Stimulated activated CD8-positive, alpha-beta memory T cell treated with anti-CD3 and anti-CD28 coated beads, Interleukin-4, amount 100 ng/mL, for 1 hour (primary cell): ENCODE measurements at places on chromosomes 4 and X.

DNA sequence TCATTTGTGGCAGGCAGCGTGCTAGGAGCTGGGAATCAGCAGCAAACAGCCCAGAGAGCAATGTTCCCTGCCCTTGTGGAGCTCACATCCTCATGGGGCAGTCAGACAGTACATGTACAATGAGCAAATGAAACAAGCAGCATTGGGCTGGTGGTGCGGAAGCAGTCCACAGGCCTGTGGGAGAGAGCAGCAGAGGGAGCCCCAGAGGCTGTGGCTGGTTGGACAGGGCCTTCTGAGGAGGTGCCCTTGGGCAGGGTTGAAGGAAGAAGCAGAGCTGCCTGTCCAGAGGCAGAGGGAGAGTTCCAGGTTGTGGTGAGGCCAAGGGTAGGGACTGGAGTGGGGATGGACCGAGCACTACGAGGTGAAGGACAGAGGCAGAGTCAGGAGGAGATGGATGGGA, 22.5 kb downstream of the MMGT1 start:
- no peak for DNase-seq

DNA sequence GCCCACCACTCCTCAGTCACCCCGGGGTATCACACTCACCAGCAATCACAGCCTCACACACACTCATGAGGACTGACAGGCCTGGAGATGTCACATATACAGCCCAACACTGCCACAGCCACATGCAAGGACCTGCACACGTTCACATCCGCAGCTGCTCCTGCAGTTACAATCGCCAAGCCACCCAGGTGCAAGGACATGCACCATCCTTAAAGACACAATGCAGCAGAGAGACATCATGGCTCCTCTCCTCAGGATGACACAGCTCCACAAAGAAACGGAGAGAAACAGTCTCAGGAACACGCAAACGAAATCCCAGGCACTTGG, 1.1 kb downstream of the PCSK1N start:
- no peak for DNase-seq

DNA sequence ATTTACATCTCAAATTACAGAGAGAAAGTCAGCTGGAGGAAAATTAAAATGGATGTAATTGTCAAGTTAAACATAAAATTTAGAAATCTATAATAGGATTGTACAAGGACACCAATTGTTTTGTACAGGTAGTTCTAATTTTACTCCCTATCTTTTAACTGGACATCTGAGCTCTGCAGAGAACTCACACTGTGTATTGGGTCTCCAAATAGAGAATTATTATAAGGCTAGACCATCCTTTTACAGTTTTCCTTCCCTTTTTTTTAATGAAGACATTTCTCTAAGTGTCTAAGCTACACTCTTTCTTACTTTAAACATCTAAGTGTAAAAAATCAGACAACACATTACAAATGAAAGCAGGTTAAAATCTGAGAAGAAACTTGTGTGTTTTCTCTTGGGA, 78.4 kb upstream of the GC start:
- DNase-seq = no peak

DNA sequence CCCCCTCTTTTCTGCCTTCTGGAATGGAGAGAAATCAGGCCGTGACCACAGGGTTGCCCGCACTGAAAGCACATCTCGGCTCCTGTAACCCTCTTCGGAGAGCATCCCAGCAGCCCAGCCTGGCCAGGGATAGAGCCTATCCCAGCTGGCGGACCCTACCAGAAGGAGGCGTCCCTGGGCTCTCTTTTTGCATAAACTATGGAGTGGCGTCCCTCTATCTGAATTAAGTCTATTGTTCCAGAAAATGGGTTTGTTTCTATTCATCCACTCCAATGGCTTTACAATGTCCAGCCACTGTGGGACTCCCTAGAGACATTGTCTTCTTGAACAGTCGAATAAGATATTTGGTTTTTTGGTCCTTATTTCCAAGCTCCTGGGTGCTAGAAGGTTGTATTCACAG, 689 bp upstream of the NHSL2 start:
- DNase-seq = no peak

DNA sequence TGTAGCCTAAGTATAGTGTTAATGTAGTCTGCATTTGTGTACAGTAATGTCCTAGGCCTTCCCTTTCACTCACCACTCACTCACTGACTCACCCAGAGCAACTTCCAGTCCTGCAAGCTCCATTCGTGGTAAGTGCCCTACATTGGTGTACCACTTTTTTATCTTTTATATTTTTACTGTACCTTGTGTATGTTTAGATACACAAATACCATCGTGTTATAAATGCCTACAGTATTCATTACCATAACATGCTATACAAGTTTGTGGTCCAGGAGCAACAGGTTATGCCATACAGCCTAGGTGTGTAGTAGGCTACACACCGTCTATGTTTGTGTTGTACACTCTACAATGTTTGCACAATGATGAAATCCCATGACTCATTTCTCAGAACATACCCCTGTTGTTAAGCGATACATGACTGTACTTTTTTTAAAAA, 15.4 kb downstream of the TSPAN5 start:
- no peak for DNase-seq

- DNase-seq = no peak
Observed at GRCh38 chr4:159282944-159283343, 180.1 kb downstream of the RAPGEF2 start.

GRCh38 chr4:98203332-98204235, 57.6 kb upstream of the RAP1GDS1 start:
- DNase-seq = no peak

DNA sequence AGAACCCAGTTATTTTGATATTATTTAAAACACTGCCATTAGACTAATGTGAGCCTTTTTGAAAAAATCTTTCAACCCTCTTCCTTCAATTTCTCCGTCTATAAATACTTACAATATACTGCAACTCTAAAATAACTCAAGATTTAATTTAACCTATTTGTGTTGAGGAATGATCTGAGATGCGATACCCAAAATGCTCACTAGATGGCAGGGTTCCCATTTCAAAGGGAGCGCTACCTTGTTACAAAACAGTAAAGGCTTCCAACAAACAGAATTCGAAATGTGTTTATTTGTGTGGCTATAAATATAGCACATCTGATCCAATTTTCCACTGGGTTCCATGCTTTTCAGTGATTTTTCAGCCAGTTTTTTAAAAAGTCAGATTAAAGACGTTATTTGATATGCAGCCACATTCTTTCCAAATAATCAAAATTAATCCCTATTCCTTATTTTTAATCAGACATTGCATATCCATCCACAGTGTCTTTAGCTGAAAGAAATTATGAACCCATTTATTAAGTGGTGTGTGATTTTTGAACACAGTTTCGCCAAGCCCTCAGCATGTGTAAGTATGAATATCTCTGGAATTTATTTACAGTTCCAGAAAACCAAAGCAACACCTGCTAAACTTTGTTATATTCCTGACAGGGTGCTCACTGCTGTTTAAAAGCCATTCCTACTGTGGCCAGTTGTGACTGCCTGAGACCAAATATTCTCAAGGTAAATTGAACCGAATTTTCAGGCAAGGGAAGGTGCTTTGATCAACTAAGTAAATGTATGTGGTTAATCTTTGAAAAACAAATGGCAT, 668.0 kb upstream of the LCORL start:
- DNase-seq = no peak

DNA sequence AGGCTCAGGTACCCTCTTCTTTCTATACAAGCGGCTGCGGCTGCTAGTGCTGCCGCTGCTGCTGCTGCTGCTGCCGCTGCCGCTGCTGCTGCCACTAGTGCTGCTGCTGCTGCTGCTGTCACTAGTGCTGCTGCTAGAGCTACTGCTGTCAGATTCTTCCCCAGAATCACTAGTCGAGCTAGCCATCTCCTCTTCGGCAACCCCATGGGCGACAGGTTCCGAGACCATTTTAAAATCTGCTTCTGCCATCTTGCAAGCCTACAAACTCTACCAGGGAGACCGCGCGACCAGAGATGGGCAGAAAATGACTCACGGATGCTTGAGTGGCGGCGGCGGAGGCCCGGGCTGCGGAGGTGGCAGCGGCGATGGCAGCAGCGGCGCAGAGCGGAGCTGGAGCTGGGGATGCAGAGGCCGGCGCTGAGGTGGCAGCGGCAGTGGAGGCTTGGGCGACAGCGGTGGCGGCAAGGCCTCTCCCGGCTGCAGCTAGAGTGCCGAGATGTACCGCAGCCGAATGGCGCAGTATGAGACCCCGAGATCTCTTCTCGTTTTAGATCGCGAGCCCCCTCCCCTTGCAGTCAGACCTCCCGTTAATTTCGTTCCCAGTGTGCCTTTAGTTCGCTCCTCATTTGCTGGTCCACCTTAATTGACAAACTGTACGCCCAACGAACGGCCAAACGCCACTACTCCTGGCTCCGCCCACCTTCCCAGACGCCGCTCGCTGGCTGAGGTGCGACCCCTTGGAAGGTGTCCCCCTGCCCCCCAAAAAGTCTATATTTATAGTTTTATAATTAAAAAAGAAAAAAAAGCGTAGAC, at the start of gene NAP1L3:
Gene NAP1L3 (minus strand): TSS at position 523 of the 813 bp plus-strand sequence. CDS start 274 bp downstream, at position 249.
- peak; percentile 19 for DNase-seq

DNA sequence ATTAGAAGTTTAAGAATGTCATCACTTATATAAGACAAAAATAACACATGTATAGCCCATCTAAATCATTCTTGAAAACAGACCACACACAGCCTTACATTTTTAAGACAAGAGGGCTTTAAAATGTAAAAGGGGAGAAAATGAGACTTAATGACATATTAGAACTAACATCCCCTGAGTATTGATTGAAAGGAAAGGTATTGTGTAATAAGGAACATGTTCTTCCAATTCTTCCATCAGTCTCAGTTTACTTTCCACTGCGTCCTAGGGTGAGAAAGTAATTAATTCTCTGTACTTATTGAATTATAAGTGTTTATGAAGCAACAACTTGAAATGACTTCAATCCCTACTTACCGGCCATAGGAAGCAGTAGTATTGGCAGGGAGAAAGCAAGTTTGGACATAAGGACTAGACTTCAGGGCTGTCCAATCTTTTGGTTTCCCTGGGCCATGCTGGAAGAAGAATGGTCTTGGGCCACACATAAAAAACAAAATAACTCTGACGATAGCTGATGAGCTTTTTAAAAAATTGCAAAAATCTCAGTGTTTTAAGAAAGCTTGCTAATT, 202.7 kb upstream of the SPRY1 start:
- DNase-seq = no peak

DNA sequence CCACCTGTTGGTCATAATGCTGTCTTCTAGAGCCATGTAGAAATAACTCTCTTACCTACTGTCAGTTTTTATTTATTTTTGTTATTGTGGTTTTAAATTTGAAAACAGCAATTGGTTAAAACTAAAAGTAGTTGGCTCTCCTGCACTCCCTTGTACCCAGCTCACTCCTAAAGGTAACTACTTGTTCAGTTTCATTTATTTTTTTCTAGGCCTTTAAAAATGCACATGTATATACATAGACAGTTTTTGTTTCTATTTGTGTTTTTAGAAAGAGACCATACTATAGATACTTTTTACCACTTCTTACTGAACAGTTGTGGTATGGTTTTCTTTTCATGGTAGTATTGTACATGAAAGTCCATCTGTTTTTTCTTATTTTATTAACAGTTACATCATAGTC, 16.8 kb downstream of the SMAD1 start:
- DNase-seq = no peak

DNA sequence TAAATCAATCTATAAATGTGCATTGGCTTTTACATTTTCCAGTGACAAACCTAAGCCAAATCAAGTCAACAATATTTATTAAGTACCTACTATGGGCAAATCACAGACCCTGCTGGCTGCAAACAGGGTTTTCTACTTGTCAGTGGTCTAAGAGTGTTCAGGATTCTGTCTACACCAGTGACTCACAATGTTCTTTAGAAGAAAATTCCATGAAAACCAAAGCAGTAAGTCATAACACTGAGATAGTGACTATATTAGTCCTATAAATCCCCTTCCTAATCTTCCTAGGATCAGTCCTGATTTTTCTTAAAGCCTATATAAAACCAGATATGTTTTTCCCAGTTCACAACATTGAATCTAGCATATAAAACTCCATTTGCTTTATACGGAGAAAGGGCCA, 69.7 kb downstream of the PPP3CA start:
- no peak for DNase-seq

- DNase-seq = no peak
Observed at GRCh38 chr4:138579146-138579545, 337.0 kb upstream of the SLC7A11 start.

- no peak for DNase-seq
Observed at GRCh38 chr4:6633091-6633906, 7.2 kb upstream of the MRFAP1 start.

- no peak for DNase-seq
Observed at GRCh38 chr4:147793569-147794313, 61.9 kb downstream of the ARHGAP10 start.

- DNase-seq = no peak
Observed at GRCh38 chr4:36392916-36393315, 111.5 kb downstream of the DTHD1 start.

GRCh38 chr4:155748039-155748438, 10.8 kb upstream of the GUCY1B1 start:
- no peak for DNase-seq

DNA sequence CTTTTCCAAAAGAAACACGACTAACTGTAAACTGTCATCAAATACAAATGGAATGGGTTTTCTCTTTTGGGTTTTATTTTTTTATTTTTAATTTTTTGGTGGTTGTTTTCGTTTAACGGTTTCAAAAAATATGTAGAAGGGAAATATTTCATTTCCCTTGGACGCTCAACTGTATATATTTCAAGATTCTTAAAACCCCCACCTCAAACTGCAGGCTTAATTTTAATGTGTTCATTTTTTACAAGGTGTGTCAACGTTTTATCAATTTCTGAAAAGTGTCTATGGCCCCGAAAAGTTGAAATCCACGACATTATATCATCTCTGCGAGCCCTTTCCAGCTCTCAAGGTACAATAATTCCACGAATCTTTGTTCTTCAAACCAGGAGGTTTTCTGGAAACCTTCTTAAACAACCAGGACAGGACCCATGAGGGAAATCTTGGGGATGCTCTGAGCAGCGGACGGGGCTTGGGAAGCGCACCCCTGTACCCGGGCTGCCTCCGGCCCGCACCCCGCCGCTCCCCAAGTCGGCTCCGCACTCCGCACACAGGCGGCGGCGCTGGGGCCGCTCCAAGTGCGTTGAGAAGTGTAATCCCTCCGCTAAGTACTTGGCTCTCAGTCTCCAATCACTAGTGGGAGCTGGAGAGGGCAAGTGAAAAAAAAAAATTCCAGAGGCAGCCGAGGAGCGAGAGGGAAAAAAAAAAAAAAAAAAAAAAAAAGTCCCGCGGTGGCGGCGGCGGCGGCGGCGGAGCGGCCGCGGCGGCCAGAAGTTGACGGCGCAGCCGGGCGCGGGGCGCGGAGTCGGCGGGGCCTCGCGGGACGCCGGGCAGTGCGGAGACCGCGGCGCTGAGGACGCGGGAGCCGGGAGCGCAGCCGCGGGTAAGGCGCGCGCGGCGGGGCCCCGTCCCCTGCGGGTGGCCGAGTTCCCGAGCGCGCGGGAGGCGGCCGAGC, at the start of gene BMPR1B:
Gene BMPR1B (plus strand): TSS at position 764 of the 949 bp plus-strand sequence. CDS start 346,470 bp downstream, outside the sequence.
- DNase-seq = no peak

GRCh38 chr4:82624819-82625218, 63.0 kb upstream of the TMEM150C start:
- DNase-seq = no peak

GRCh38 chrX:134529481-134529880, 69.5 kb downstream of the HPRT1 start:
- no peak for DNase-seq

- DNase-seq = peak; percentile 32
Observed at GRCh38 chr4:68498413-68499007, 51.2 kb downstream of the TMPRSS11E start.

- DNase-seq = no peak
Observed at GRCh38 chrX:111490688-111491087, 20.8 kb upstream of the SERTM2 start.
